ENCODE measurements at places on chromosomes 2 and 18.

DNA sequence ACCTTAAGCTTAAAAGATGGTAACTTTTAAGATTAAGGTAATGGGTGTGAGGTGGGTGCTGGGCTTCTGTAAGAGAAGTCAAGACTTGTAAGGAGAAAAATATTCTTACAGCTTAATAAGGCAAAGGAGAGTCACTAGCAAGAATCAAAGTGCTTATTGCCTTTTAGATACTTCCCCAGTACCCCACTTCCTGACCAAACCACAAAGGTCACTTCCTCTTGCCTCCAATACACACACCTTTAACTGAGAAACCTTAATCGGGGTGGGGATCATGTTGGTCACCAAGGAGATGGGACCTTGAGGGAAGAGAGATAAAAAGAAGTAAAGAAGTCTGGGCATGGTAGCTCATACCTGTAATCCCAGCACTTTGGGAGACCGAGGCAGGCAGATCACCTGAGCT is 10.6 kb upstream of the ATG16L1 start:
- DNase-seq = no peak

DNA sequence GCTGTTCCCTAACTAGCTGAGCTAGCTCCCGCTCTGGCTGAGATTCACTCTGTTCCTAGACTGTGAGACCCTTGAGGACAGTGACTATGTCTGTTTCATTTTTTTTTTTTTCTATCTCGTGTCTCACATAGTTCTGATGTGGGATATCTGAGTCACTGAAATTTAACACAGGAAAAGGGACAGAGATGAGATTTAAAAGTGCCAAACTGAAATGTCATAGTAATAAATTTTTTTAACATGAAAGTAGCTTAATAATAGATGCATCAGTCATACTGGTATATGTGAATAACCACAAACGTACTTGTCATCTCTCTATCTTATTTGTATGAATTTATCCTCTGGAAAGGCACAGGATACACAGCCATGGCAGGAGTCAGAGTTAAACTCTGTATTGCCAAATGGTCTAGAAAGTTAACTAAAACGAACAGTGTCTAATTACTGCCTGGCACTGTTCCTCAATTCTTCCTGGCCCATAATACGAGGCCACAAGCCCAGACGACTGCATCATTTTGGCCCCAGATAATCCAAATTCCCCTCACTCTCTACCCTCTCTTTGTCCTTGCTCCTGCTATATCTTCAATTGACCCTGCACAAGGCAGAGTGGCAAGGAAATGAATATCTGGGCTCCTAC is 87.5 kb downstream of the SATB2 start:
- no peak for DNase-seq

DNA sequence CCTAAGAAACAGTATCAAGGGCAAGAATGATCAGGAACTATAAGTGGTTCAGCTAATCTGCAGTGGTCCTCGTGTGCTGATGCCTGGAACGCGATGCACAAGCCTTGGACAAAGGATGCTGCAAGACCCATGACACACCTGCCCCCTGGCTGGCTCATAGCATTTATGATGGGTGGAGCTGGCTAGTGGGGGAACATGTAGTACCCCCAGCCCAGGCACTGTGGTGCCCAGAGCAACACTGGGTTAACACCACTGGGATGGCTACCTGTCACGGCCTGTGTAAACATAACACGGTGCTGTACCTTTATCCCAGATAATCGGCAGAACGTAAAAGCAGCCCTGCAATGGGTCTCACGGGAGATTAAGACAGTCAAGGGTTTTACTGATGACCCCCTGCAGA is 60.3 kb upstream of the PEX13 start:
- no peak for DNase-seq

DNA sequence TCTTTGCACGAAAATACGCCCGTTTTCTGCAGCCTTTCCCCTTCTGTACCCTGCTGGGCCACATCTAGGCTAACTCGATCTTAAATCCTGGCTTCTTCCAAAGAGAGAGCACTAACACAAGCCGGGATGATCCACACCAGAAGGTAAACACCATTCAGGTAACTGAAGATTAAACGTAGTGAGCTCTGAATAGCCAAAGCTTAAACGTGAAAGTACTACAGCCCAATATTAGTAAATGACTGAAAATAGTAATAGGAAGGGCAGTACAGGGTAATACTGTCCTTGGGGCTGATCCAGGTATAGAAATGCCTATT is 422 bp upstream of the MRPL53 start:
- no peak for DNase-seq

GRCh38 chr2:241571821-241572620 is 13.5 kb downstream of the BOK start:
- no peak for DNase-seq

DNA sequence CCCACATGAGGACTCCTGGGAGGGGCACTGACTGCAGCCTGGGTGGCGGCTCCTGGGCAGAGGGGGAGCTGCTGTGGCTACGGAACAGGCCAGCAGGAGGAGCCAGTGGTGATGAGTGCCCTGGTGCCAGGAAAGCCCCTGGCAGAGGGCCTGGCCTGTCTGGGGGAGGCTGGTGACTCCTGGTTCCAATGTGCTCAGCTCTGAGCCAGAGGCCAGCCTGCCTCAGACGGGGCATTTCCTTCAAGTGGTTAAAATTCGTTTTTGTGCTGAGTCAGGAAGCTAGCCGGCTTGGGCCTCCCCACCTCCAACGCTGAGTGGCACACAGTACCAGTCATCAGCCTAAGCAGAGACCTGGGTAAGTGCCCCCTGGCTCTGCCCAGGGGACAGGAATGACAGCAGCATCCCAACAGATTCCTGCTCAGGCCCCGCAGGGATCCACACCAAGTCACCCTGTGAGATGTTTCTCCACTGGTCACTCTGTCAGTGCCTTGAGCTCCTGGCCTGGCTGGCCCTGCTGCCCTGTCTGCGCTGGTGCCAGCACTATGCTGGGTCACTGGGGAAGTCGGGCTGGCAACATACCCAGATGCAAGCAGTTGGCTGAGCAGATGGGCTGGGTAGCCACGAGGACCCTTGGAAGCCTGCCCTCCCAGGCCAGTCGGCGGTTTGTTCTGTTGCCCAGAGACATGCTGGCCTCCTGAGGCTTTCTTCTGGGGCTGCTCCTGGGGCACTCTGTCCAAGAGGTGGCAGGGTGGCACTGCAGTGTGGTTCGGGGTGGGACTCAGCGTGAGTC is 7.1 kb upstream of the KLF11 start:
- DNase-seq = no peak

DNA sequence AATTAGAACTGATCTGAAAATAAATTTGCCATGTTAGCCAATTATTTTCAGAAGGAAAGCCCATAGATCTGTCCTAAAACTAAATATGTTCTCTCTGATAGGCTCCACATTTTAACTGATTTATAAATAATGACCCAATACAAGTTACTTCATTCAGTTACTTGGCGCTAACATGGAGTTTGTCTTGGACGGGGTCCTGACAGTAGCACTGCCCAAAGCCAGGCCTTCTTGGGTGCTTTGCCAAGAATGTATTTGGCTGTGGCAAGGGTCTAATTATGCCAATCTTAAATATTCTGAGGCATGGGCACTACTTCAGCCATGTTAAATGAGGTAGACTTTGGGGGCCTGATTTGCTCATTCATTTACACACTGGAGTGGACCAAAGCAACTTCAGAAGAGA is 135.0 kb upstream of the PKDCC start:
- DNase-seq = no peak

- DNase-seq = no peak
Measured at GRCh38 chr2:175008009-175008408, 2.8 kb upstream of the CHN1 start.

GRCh38 chr2:95525294-95526035 is 40.9 kb upstream of the TRIM43B start:
- DNase-seq = no peak

GRCh38 chr2:11899264-11899818 is 152.9 kb downstream of the LPIN1 start:
- no peak for DNase-seq

DNA sequence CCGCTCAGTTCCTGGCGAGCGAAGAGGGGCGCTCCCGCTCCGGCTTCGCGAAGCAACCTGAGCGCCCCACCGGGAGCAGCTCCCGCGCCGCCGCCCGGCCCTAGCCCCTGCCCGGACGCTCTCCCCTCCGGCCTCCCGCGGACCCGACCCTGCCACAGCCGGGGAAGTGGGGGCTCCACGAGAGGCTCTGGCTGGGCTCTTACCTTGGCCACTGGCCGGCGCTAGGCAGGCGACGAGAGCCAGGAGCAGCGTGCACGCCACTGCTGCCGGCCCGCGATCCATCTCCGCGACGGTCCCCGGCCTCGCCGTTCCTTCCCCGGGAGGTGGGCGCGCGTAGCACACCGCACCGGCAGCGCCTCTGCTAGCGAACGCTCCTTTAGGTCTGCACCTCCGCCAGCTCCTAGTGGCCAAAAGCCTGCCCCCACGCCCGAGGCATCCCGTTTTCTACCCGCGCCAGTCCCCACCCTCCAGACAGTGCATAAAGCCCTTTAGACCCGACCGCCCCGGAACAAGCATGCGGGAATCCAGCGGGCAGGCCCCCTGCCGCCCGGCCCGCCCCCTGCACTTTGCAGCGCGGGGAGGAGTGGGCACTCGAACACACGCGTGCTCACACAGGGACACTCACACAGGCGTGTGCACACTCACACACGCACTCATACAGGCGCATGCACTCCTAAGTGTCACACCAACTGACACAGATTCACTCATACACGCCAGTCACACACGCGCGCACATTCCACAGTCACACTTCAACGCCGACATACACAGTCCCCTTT is at the start of gene LRP2:
TSS of gene LRP2 (minus strand) at position 417 of the 776 bp plus-strand sequence. CDS start at position 282, 135 bp downstream.
- DNase-seq = no peak

GRCh38 chr2:152617456-152618192 is 99.6 kb downstream of the PRPF40A start:
- DNase-seq = no peak

DNA sequence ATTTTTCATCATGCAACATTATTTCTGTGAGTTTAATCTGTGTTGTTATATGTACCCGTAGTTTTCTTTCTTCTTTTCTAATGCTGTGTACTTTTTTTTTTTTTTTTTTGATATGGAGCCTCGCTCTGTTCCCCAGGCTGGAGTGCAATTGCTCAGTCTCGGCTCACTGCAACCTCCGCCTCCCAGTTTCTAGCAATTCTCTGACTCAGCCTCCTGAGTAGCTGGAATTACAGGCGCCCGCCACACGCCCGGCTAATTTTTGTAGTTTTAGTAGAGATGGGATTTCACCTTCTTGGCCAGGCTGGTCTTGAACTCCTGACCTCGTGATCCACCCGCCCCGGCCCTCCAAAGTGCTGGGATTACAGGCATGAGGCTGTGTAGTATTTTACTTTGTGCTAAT is 155.4 kb downstream of the GALR1 start:
- no peak for DNase-seq

DNA sequence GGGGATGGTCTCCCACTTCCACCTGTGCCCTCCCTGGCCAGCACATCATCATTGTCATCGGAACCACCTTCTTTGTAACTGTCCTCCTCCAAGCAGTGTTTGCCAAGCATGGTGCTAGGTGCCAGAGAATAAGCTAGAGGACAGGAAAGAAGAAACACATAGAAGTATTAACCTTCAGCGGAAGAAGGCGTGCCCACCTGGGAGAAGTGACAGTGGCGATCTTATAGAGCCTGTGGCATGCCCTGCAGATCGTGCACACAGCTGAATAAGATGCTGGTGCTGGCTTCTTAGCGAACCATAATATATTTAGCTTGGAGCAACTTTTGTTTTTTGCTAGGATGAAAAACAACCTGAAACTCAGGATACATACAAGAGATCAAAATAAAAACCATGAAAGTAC is 148.0 kb downstream of the FAM210A start:
- DNase-seq = no peak

DNA sequence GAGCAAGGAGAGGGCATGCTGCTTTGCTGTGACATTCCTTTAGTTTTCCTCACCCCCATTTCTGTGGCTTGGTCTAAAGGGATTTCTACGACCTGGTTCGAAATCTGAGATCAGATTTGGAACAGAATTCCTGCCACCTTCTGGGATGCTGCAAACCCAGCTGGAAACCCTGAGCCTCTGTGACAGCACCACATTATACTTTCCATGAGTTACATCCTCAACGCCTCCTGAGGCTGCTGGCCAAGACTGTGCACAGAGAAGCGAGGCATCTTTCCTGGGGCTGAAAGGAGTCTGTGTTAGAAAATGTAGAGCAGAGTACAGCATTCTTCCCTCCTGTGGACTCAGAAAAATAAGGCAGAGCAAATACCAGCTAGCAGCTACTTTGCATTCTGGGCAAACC is 138.1 kb upstream of the CHAC2 start:
- no peak for DNase-seq

- DNase-seq = no peak
Measured at GRCh38 chr2:70381235-70381634, 79.4 kb upstream of the FAM136A start.

DNA sequence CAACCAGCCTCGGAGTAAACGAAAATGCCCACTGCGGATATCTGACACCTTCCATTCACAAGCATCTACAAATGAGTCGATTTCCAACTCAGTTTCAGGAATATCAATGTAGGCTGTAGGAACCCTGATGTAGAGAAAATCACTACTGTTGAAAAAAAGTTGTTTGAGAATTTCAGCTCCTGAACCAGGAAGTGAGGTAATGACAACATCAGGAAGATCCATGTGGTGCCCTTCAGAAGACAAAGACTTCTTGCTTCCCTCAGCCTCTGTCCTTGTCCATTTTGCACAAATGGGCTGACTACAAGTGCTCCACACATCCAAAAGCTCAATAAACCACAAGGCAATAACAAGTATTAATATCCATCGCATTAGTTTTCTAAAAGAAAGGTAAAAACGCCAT is 4.7 kb downstream of the DSEL start:
- DNase-seq = no peak

DNA sequence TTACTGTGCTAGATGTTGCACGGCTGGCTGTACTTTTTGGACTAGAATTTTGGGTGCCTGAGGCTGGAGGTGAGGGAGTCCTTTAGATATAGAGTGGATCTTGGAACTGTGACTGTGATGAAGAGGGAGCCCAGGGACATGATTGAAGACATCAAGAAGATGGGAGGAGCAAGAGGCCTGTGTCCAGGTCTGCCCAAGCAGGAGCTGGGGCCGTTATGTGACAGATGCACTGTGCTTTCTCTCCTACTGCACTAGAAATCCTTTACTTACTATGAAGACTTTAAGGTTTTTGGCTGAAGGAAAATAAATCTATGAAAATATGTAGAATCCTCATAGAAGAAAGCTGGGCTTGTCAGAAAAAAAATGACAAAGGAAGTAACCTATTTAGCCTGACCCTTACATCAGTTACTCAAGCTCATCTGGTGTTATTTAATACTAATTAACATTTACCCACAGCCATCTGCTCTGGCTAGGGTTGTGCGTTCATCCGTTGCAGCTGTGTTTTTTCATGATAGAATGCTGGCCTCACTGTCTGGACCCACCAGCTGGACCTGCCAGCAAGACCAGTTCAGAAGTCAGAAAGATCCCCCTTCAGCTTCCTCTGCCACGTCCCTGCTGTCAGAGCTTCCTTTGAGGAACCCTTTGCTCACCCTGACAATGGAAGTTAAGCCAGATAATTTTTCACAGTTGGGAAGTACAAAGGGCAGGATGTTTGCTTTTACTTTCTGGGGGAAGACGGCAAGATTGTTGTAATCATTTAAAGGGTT is 16.7 kb downstream of the TSN start:
- no peak for DNase-seq

DNA sequence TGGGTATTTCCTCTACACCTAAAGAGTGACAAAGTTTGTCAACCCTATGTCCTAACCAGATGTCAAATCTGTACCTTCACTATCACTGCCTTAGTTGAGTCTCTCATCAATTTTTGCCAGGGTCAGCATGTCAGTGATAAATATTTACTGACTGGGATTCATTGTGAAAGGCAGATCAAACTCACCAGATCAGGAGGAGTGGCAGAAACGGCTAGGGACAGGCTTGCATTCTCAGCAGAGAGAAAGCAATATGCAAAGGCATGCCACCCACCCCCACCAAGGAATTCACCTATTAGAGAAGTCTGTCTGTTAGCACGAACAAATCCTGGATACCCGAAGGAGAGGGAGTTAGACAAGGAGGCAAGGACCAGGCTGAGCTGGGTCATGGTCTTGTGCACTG is 62.6 kb downstream of the PTPN2 start:
- DNase-seq = no peak

All from activated CD8-positive, alpha-beta memory T cell treated with anti-CD3 and anti-CD28 coated beads for 1 hour (primary cell).